Stimulated activated CD8-positive, alpha-beta memory T cell treated with anti-CD3 and anti-CD28 coated beads, Interleukin-2, amount 100 ng/mL, for 1 hour (primary cell): ENCODE measurements at places on chromosomes 3 and 15.

- no peak for DNase-seq
These were observed 1.1 kb upstream of the NLGN1 start for GRCh38 chr3:173396191-173397041.

DNA sequence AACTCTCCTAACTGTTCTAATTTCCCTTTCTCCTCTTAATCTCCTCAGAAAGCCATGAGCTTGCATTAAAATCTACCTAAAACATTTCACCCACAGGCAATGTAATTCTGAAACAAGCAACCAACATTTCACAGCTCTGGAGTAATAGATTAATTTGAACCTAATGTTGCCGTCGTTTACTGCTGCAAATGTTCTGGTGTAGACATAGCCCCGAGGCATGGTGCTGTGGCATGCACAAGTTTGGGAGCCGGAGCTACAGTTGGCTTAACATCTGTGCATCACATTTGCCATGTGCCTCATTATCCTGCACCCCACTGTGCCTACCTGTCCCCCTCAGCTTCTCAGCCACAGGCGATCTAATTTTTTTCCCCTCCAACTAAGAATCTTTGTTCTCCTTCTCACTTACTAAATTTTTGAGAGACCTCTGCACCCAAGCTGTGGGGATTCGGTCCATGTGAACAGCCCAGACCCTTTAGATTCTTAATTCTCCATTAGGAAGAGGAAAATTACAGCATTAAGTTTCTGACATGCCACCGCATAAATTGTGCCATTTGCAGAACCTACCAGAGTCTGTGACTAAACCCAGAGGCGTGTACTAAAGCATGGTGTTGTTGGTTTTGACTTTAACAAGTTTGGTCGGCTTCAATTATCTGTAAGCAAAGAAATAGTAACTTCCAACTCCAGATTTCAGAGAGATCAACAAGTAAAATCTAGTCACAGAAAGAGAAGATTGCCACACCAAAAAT, 419.2 kb downstream of the MECOM start:
- DNase-seq = no peak

GRCh38 chr3:193830791-193831191, 237.8 kb downstream of the OPA1 start:
- no peak for DNase-seq

GRCh38 chr3:139227827-139228226, 116.0 kb upstream of the MRPS22 start:
- DNase-seq = no peak

DNA sequence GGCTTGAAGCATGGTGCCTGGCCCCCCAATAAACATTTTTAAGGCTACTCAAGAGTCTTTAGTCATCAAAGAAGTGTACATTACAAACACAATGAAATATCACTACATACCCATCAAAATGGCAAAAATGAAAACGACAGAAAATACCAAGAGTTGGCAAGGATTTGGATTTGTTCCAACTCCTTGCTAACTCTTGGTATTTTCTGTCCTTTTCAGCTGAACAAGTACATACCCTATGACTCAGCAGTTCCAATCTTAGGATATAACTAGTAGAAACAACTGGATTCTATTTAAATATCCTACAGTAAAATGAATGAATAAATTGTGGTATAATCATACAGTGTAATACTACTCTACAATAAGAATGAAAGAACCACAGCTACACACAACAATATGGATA, 25.1 kb upstream of the GABPB1 start:
- no peak for DNase-seq

DNA sequence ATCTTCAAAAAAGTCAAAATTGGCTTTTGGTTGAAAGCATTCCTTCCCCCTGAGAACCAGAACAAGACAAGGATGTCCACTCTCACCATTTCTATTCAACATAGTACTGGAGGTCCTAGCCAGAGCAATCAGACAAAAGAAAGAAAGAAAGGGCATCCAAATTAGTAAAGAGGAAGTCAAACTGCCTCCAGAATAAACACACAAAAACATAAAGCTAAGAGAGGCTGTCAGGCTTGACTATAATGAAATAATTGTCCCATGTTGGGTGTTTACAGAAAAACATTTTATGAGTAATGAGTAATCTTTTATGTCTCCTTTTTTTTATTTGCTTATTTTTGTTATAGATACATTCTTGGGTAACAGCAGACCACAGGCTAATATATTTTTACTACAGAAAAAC, 18.3 kb upstream of the FAM240A start:
- no peak for DNase-seq

GRCh38 chr15:52336529-52336928, 40.9 kb upstream of the MYO5C start:
- no peak for DNase-seq

GRCh38 chr3:57746156-57747010, 9.7 kb upstream of the SLMAP start:
- DNase-seq = no peak
